ENCODE measurements at places on chromosomes 13 and 19.

GRCh38 chr13:23985060-23985459 lies 87.8 kb upstream of the C1QTNF9B start:
- DNase-seq: no peak

DNA sequence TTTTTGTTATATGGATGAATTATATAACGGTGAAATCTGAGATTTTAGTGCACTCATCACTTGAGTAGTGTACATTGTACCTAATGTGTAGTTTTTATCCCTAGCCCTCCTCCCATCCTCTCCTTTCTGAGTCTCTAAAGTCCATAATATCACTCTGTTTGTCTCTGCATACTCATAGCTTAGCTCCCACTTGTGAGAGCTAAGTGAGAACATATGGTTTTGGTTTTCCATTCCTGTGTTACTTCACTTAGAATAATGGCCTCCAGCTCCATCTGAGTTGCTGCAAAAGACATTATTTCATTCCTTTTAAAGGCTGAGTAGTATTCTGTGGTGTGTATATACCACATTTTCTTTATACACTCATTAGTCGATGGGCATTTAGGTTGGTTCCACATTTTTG lies 94.0 kb downstream of the SLC10A2 start:
- DNase-seq: no peak

DNA sequence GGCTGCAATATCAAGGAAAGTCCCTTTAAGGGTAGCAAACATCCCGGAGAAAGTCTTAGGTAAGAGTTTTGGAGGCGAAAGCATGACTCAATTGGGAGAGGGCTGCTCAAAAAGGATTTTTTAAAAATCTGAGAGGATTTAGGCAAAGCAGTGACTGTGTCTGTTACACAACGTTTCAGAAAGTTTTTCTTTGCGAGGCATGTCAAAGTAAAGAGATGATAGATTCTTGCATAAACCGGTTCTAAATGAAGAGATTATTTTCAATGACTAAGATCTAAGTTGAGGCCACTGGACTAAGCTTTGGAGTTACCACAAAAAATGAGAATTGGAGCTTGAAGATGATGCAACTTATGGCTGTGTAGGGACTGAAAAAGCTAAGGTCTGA lies 43.7 kb upstream of the ENOX1 start:
- DNase-seq: no peak

DNA sequence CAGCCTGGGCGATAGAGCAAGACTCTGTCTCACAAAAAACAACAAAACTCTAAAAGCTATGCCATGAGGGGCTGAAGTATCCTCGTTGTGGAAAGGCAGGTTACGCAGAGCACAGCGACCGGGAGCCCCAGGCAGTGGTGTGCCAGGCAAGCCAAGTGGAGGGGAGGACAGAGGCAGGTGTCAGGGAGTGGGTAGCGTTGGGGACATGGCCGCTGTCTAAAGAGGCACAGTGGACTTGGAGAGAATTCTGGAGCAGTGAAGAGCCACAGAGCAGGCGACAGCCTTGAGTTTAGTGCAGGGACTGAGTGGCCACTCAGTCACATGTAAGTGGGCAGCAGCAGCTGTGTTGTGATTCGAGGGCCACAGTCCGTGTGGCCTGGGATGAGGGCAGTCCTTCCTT lies 541.7 kb downstream of the FGF9 start:
- no peak for DNase-seq

GRCh38 chr19:5985098-5985783 lies 7.3 kb upstream of the RANBP3 start:
- DNase-seq: no peak

DNA sequence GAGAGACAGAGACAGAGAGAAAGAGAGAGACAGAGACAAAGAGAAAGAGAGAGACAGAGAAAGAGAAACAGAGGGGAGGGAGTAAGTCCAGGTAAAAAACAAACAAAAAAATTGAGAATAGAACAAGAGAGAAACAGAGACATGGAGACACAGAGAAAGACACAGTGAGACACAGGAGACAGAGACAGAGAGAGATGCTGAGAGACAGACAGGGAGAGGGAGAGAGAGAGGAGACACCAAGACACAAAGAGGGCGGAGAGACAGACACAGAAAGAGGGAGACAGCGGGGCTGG lies 5.8 kb upstream of the PROZ start:
- DNase-seq: no peak

GRCh38 chr13:28392428-28392827 lies 102.5 kb downstream of the FLT1 start:
- DNase-seq: no peak

- no peak for DNase-seq
Measured at GRCh38 chr19:38661136-38661535, 13.7 kb downstream of the ACTN4 start.

DNA sequence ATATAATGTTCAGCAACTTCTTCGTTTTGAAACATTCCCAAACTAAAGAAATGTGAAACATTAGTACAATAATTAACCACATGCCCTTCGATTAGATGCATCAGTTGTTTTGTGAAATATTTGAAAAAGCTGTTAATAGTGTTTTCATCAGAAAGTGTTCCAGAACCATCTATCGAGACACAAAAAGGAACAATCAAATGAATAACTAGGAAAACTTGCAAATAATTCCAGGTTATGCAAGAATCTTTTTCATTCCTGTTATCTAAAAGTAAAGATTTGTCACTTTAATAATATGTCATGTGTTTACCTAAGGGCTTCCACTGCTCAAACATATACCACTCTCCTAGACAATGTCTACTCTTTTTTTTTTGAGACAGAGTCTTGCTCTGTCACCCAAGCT lies 904.2 kb upstream of the MIR17HG start:
- no peak for DNase-seq

GRCh38 chr19:35558400-35559280 lies 4.8 kb downstream of the ATP4A start:
- no peak for DNase-seq

GRCh38 chr19:50702871-50703829 lies 16.5 kb downstream of the SHANK1 start:
- no peak for DNase-seq

- DNase-seq: no peak
Measured at GRCh38 chr13:68428292-68428691, 1198.2 kb upstream of the PCDH9 start.

DNA sequence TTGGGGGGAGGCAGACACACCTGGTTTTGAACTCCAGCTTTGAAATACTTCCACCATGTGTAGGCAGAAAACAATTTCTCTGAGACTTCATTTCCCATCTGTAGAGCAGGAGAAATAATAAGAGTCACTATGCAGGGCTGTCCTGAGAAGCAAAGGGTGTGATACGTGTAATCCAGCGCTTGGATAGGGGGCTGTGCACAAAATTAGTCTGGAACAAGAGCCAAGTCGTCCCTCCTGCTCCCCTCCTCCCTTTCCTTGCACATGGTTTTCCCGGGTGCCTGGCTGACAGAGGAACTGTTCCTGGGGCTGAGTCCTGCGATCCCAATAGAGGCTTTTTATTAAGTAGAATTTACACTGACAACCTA lies 29.6 kb upstream of the UBE2L5 start:
- DNase-seq: no peak

GRCh38 chr19:29418201-29418600 lies 107.6 kb upstream of the VSTM2B start:
- no peak for DNase-seq

GRCh38 chr13:40479196-40479845 lies 187.1 kb downstream of the FOXO1 start:
- no peak for DNase-seq

DNA sequence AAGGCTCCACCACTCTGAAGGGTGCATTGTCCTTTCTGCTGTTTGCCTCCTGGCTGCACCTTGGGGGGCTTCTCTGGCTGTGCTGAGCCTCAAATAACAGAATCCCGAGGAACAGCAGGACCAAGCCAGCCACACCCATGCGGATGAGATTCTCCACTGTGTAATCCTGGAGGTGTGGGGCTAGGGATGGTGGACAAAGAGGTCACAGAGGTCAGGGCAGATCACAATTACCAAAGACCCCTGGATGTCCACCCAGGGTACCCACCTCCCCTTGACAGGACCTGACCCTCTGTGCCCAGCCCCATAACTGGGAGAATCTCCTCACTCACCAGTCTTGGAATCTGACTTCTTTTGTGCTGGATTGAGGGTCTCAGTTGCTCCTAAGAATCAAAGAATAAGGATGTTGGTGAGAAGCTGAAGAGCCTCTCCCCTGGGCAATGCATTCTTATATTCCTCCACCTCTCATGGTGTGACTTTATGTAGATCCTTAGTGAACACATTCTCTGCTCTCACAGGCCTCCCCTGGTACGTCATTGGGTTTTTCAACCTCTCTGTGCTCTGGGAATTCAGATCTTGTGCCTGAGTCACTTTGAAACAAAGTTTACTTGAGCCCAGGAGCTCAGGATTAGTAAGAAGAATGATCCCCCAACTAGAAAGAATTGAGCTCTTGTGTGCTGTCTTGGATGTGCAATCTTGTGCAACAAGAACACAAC lies 5.2 kb downstream of the LILRA4 start:
- no peak for DNase-seq

- DNase-seq: no peak
Measured at GRCh38 chr13:112341976-112342735, 34.0 kb upstream of the SPACA7 start.

DNA sequence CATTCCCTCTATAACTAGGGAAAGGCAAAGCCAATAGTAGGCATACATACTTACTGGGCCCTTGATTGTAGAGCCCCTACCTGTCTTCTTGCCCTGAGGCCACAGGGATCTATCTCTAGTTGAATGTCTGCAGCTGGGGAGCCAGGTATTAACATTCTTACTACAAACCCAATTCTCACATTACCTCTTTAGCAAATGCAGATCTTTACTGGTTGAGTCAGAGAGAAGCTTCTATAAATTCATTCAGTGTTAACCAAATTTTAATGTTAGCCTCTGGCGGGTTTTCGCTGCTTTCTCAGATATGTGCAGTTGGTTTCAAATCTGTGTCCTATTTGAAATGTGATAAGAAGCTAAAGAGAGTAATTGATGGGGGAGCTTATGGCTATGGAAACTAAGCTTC lies 43.2 kb downstream of the SERTM1 start:
- DNase-seq: no peak

DNA sequence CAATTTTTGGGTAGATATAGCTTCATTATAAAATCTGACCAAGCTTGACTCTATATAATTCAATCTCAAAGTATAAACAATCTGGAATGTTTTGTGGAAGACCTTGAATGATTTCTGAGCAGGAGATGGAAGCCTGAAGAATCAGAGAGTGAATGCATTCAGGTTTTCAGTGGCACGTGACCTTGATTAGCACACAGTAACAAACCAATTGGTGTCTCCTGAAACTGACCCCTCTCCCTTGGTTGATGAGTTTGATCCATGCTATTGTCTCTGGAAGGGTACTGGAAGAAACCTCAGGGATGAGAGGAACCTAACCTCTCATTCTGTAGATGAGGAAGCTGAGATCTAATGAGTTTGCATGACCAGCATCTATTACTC lies 39.6 kb downstream of the PCDH8 start:
- no peak for DNase-seq

DNA sequence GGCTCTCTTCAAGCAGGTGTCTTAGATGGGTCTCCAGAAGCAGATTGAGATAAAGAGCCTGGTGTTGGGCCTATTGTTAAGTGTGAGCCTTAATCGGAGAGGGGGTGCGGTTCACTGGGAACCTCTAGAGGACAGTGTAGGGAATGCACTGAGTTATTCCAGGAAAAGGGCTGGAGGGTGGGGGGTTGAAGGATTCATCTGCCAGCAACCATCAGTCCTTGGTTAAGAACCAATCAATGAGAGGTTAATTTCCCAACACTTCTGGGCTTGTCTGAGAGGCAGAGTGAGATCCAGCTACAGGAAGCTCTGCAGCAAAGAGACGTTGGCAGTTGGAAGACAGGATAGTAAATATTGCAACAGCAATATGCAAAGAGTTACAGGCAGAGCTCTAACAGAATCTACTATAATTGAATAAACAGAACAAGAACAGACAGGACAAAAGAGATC lies 28.7 kb downstream of the CYP4F2 start:
- DNase-seq: no peak

DNA sequence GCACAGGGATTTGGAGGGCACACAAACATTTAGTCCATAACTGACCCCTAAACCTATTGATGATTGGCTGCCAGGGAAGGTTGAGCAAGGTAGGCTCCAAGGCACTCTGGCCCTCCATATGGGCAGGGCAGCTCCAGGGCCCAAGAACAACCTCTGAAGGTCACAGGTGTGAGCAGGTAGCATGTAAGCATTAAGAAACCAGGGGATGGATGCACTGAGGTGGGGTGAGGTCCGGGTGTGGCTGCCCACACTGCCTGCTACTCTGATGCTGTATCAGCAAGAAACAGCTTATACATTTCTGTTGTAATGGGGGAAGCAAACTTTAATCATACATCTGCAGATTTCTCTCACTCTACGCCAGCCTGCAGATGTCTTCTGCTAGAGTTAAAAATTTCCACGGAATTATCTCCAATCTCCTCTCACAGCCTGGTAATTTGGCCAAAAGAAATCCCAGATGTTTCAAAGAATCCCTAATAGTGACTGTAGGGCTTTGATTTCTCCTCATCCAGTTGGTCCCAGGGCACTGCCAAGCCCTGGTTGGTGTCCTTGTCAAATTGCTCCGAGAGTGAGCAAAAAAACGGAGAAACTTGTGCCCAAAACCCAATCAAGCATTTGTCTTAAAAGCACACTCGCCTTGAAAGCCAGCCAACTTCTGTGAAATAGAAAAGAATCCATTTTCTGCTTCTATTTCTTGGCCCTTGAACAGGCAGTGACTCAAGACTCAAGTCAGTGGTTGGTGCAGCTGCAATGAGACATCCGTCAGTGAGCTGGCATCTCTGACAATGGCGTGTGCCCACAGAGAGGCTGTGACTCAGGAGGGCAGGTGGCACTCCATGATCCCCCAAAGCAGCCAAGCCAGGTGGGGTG lies 72.5 kb upstream of the MRI1 start:
- no peak for DNase-seq

DNA sequence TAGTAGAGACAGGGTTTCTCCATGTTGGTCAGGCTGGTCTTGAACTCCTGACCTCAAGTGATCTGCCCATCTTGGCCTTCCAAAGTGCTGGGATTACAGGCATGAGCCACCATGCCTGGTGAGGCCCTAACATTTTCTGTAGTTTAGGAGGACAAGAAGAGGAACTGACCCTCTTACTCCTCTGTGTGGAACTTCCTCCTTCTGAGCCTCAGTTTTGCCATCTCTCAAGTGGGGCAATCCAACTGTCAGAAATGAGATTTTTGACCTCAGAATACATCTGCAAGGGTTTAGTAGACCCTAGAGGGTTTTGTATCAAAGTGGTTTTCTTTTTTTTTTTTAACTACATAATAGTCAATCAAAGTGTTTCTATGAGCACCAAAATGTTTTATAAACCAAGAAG lies 2.4 kb downstream of the DKKL1 start:
- DNase-seq: no peak

Data from esophagus squamous epithelium (tissue), 5 donors.